ENCODE measurements at places on chromosomes 11 and 22.

DNA sequence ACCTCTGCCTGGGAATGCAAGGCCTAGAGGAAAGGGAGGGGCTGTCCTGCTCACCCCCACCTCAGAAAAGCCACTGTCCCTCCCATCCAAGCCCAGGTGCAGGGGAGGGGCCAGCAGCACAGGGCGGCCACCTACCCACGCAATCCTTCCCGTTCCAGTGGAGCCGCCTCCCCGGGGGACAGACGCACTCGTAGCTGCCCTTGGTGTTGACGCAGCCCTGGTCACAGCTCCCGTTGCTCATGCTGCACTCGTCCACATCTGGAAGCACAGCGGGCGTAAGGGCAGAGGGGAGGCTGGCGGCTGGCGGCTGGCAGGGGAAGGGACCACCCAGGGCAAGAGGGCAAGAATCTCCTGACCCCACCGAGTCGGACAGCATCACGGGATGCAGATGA lies 40.3 kb upstream of the TTLL12 start:
- DNase-seq = no peak

DNA sequence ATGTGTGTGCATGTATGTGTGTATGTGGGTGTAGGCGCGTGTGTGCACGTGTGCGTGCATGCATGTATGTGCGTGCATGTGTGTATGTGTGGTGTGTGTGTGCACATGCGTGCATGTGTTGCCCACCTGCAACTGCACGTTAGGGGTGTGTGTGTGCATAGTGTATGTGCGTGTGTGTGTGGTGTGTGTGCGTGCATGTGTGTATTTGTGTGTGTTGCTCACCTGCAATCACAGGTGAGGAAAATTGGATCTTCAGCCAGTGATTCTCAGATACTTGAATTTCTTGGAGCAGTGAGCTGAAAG lies 54.3 kb downstream of the ST14 start:
- no peak for DNase-seq

GRCh38 chr11:707817-708420 lies 1.9 kb downstream of the EPS8L2 start:
- DNase-seq = no peak

DNA sequence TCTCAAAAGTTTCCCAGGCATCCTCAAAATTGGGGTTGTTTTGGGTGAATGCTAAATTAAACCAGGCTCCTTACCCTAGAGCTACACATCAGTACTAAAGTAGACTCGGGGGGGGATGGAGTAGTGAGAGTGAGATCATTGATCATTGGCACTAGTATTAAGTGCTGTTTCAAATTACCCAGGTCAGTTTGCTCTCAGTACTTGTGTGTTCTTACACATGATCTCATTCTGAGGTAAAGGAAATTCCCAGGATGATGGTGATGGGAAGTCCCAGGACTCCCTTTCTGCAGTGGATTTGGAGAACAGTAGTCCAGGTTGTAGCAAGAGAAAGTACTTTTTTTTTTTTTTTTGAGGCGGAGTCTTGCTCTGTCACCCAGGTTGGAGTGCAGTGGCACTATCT lies 12.5 kb downstream of the RBM4 start:
- DNase-seq = no peak

DNA sequence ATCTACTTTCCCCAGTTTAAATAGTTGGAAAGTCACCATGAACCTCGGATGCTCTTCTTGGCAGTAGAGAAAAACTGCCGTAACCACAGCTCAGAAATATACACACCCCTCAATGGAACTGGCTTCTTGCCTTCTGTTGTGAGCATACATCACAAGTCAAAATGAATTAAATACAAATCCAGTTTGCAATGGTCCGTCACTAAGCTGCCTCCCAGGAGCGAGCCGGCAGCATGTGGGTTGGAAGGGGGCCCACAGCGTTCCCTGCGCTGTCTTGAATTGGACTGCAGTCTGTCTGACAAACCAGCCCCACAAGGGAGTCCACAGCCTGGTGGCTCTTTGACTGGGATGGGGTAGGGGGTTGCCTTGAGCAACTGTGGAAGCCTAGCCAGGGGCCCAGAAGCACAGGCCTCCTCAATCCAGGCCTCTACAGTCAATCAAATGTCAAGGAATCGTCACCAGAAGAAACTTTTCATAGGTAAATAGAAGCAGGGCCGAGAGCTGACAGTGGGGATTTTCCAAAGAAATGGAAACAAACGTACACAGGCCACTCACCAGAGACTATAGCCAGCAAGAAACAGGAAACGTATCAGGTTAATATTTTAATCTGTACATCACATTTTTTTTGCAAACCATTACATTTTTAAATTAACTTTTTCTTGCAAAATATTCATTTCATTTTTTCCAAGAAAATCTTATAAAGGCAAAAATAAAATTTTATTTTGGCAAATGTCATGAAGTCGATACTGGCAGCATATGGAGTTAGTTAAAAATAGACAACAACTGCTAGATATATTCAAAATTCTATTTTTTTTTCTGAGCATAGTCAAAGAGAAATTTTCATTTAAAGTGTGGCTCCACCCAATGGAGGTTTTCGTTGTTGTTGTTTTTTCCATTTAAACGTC lies 38.5 kb downstream of the C11orf58 start:
- DNase-seq = no peak

- DNase-seq = no peak
Observed at GRCh38 chr11:131579932-131580387, 209.5 kb downstream of the NTM start.

Data from NCI-H2081 treated with DMSO at 0.1 percent for 48 hours (cell line).